ENCODE measurements at places on chromosomes 2 and 18. TPM values are rescaled to one million over a fixed set of nuclear protein-coding genes. Genes with fewer than 3 reads are reported as not detected.

- no peaks in the 10 kb centered on the region for H3K4me1 ChIP-seq
- no peak for DNase-seq
- H3K4me3 ChIP-seq, result no peak overlapping the region
- no peaks in the 10 kb centered on the region for H3K27me3 ChIP-seq
- no peaks in the 10 kb centered on the region for H3K36me3 ChIP-seq
Observed at GRCh38 chr2:234593636-234594035, 96.8 kb upstream of the ARL4C start.

- DNase-seq, result no peak
- no peak within 1 kb of the TSS for H3K27ac ChIP-seq
- no peaks in the 10 kb centered on the region for H3K36me3 ChIP-seq
- H3K27me3 ChIP-seq, result no peaks in the 10 kb centered on the region
- H3K4me3 ChIP-seq, result peak within 1 kb of the TSS; percentile 65
- peaks cover 12% of the 10 kb centered on the region for H3K4me1 ChIP-seq
Observed at GRCh38 chr2:162073888-162074631, at the start of gene DPP4. DPP4 (minus strand) TSS chr2:162074215; CDS start chr2:162073981, 234 bp downstream.

- no peaks in the 10 kb centered on the region for H3K36me3 ChIP-seq
- H3K4me1 ChIP-seq, result peaks cover 6% of the 10 kb centered on the region
- H3K27me3 ChIP-seq, result no peaks in the 10 kb centered on the region
- H3K4me3 ChIP-seq, result peak overlapping the region; percentile 80
Observed at GRCh38 chr2:178195390-178196166, 1.3 kb downstream of the OSBPL6 start.

DNA sequence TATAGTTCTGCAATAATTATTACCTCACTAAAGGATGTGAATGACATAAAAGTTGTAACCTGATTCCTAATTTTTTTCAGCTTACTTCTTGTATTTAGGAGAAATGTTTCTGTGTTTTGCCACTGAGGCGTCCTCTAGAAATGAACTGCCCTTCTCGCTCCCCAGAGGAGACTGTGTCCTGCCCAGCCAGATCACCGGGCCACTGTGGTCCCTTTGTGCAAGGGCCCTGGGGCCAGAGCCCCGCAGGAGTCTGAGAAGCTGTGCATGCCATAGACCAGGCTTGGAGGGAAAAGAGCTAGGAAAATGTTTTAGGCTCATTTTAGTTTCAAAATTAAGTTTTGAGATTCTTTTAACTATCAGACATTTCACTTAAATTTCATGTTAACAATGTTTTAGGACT is 31.1 kb upstream of the LDLRAD4 start:
- peaks cover 4% of the 10 kb centered on the region for H3K27me3 ChIP-seq
- H3K27ac ChIP-seq, result no peak overlapping the region
- H3K4me1 ChIP-seq, result no peaks in the 10 kb centered on the region
- H3K4me3 ChIP-seq, result no peak overlapping the region

GRCh38 chr2:31384351-31384750 is 30.2 kb downstream of the XDH start:
- peaks cover 58% of the 10 kb centered on the region for H3K36me3 ChIP-seq
- H3K27ac ChIP-seq, result peak overlapping the region; percentile 99
- H3K4me3 ChIP-seq, result no peak overlapping the region
- H3K4me1 ChIP-seq, result peaks cover 49% of the 10 kb centered on the region
- H3K27me3 ChIP-seq, result no peaks in the 10 kb centered on the region

DNA sequence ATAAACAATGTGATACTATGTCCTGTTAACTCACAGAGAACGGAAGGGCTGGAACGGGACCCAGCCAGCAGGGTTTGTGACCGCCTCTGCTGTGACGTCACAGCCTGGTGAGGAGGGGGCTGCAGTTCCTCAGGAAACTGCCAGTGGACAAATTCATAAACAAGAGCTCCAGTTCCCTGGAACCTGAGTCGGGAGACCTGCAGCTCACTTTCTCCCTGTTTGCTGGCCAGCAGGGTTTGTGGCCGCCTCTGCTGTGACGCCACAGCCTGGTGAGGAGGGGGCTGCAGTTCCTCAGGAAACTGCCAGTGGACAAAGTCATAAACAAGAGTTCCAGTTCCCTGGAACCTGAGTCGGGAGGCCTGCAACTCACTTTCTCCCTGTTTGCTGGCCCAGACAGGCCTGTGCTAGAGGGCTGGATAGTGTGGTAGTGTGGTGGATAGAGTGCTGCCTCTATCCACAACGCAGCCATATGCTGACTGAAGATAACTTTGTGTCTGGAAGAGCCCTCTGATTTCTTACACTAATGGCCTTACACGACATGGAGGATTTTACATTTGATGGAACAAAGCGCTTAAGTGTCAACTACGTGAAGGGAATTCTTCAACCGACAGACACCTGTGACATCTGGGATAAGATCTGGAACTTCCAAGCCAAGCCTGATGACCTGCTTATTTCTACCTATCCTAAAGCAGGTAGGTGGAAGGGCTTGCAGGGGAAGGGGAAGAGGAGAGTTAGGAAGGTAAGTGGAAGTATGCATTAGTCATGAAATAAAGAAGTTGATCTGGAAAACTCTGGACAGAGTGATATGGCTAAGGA is at the start of gene SULT1C4:
SULT1C4 (plus strand) TSS at position 140 of the 816 bp plus-strand sequence; CDS start at position 524, 384 bp downstream.
- no peaks in the 10 kb centered on the region for H3K27me3 ChIP-seq
- no peak within 1 kb of the TSS for H3K27ac ChIP-seq
- no peak for DNase-seq
- peaks cover 5% of the 10 kb centered on the region for H3K4me1 ChIP-seq

Gene FZD7
- 2.4 TPM for polyA plus RNA-seq

Gene HOXD9
- polyA plus RNA-seq, result not detected

Gene LGALSL
- polyA plus RNA-seq, result 64.9 TPM

Gene FBXO11
- 24.7 TPM for polyA plus RNA-seq

Gene TYMS
- polyA plus RNA-seq, result 68.4 TPM

All from keratinocyte (primary cell).